ENCODE measurements at places on chromosomes 2 and 18.

DNA sequence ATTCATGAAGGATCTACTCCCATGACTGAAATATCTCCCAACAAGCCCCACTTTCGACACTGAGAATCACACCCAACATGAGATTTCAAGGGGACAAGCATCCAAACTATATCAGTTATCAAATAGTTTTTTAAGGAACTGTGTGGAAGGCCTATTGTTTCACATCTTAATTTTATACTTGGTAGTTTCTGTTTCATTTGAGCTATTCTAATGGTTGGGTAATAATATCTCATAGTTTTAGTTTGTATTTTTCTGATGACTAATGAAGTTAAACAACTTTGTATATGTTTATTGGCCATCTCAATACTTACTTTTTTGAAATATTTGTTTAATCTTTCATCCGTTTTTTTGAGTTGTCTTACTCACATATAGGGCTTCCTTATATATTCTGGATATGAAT is 135.0 kb downstream of the SCG2 start:
- DNase-seq, result no peak

DNA sequence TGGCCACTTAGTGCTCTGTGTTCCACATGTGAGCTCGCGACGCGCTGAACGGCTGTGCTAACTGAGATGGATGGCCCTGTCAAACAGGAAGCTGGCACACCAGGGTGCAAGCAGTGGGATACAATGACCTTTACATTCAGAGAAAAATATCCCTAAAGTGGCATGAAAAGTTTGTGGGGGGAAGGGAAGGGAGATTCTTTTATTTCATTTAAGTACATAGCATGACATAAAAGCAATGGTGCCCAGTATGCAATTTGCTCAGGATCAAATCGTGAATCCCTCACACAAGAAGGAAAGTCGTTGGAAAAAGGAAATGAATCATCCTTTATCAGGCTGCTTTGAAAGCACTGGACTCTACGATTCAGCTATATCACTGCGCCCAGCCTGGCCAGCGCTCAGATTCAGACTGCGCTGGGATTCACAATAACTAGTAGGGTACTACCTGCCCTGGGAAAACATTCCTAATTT is 26.0 kb downstream of the SATB2 start:
- no peak for DNase-seq

DNA sequence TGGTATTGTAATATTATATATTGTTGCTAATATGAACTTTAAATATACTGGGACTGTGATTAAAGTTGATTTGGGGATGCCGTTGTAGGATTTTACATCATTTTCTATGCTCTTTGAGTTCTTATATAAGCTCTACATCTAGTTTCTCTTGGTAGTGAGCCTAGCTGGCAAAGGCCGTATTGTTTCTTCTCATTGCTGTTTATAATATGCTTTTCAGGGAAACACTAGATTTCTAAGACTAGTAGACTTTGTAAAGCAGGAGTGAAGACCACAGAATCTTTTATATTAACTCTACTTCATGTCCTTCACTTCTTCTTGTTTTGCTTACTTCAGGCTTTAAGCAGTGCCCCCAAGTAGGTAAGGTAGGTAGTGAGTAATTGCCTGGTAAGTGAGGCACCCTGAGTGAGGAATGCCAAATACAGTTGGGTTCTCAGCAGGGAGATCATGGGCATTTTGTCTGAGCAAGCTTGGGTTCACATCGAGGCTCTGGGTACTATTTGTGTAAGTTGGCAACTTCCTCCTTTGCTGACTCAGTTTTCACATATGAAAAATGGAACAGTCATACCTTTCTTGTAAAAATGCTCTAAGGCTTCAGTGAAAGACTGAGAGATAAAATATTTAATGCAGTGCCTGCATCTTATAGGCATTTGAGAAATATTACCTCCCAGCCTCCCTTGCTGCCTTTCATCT is 96.4 kb downstream of the RNF144A start:
- no peak for DNase-seq

DNA sequence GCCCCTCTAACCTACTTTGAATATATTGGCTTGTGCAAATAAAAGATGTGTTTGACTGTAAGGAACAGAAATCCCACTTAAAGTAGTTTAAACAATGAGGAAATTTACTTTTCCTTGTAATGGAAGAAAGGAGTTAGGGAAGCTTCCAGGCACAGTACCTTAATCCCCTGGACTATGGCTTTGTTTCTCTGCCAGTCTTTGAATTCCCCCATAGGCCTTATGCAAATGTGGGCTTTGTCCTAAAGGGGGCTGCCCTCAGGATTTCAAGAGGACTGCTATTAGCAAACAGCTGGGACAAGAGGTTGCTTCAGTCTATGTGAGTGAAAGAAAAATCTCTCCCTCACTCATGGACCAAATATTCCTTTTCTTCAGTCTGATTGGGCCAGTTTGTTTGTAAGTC is 255.1 kb upstream of the THSD7B start:
- DNase-seq, result no peak

DNA sequence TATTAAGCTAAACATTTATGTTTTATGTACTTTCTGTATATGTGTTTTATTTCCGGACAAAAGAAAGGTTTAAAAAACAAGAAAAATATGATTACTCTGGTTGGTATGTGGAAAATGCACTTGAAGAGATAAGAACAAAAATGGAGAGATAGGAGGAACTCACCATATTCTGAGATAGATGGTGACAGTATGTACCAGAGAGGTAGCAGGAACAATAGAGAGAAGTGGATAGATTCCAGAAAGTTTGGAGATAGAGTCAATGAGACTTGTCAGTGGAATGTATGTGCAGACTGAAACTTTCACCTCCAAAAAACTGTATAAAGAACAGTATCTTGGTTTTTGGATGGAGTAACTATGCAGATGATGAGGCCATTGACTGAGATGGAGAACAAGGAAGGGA is 105.6 kb upstream of the FSHR start:
- no peak for DNase-seq

DNA sequence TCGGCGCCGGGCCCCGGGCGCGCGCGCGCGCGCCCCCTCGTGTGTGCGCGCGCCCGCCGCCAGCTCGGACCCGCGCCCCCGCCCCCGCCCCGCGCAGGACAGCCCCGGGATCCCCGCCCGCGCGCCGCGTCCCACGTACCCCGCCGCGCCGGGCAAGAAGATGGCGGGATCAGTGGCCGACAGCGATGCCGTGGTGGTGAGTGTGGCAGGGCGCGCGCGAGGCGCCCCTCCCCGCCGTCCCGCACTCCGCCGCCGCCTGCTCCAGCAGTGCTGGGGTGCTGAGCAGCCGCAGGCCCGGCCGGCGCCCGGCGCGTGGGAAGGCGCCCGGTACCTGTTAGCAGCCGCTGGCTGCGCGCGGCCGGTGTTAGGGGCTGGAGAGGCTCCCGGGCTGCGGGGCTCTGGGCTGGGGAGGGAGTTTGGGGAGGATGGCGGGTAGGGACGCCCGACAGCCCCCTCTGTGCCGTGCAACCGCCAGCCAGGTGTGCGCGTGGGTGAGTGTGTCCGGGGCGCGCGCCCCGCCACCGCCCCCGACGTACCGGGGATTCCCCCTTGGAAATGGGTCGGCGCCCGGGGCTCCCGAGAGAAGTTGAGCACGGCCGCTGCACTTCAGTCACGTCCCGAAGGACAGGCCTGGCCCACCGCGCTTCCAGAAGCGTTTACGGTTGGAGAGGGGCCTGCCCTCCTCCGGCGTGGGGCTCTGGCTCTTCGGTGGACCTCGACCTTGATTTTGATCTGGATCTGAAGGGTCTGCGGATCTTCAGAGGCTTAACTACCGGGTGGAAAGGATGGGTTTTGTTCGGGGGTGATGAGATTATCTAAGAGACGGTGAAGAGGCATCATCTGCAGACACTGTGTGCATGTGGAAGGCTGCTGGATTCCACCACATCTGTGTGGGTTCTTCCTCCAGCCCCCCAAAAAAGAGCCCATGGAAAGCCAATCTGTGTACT is 697 bp downstream of the LGALSL start:
- peak; percentile 86 for DNase-seq

- no peak for DNase-seq
Observed at GRCh38 chr2:109619032-109619615, 5.0 kb downstream of the SOWAHC start.

- DNase-seq, result no peak
Observed at GRCh38 chr2:188332619-188333018, 40.9 kb downstream of the GULP1 start.

DNA sequence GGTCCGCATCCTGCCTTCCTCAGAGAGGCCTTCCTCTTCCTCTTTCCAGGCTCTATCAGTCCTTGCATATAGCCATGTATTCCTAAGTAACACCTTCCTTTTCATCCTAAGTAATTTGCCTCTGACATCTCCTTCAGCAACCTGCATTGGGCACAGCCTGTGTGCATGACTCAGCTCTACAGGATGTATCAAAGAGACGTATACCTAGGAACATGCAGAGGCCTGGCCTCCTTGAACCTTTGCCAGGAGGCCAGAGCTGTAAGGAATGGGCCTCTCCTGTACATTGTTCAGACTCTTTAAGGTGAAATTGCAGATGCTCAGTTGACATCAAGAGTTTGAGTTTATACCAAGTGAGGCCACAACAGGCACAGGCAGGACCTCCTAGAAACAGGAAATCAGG is 76.0 kb upstream of the CELF4 start:
- DNase-seq, result no peak

- DNase-seq, result no peak
Observed at GRCh38 chr2:143140864-143141661, 11.8 kb downstream of the ARHGAP15 start.

DNA sequence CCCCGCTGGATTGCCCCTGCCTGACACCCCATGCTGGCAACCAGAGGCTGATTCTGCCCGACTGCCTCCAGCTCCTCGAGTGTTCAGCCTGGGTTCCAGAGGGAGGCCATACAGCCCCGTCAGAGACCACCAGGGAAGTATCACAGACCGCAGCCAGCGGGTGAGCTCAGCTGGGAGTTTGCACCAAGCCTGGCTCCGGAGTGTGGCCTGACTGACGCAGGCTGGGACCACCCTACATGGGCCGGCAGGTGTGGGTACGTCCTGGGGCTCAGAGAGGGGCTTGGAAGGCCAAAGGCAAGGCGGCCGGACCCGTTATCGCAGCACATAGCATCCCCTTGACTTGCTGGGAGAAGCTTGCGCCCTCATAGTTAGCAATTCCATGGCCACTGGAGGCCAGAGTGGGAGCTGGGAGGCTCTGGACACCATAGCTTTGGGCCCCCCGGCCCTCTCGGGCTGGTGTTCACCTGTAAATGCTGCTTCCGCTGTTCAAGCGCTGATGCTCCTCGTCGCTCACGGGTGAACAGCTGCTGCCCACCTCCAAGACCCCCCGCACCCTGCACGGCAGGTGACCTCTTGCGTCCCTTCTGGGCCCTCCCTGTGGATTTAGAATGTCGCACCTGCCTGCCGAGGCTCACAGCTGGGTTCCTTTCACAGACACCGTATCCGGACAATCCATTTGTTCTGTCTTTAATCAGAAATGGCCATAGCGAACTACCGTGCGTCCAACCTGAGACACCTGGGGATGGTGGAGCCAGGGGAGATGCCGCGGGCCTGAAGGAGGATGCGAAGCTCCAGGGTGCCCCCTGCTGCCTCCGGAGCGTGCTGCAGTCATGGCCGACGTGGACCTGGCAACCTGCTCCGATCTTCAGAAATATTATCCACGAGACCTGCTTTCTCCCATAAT is 31.2 kb upstream of the SLC66A3 start:
- DNase-seq, result no peak

DNA sequence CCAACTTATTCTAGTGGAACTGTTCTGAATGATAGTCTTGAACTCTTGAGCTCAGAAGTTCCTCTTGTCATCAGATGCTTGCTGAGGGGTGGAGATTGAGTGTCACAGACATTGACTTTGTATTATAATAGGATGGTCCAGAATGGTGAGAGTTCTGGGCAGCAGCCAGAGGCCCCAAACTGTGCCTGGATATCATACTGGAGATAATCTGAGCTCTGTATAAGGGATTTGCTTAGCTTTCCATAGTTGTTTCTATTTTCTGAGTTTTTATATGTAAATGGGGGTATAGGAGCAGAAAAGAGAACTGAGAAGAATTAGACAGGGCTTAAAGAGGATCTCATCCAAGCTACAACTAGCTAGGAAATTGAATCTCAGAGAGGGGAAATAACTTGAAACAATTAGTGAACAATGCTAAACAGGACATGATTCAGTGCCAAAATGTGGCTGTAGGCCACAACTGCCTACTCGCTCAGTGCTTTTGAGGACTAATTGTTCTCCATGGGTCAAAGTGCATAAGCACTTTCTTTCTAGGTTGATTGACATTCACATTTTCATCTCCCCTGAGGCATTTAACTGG is 10.1 kb upstream of the LCLAT1 start:
- no peak for DNase-seq

DNA sequence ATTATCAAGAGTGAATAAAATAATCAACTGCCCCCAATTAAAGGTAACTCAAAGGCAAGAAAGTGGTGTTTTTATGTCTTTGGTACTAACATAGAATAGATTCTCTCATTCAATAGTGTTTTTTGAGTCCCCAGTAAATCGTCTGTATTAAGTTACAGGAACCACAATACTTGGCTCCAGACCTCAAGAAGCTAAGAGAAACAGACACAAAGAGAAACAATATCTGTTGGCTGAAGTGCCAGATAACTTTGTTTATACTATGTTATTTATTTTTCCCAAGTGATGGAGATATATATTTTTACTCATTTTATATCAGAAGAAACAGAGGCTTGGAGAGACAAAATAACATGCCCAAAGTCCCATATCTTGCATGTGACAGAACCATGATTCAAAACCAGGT is 201.7 kb upstream of the HNRNPA3 start:
- DNase-seq, result no peak

- DNase-seq, result peak; percentile 32
Observed at GRCh38 chr2:232389327-232389726, 10.8 kb downstream of the ALPP start.

DNA sequence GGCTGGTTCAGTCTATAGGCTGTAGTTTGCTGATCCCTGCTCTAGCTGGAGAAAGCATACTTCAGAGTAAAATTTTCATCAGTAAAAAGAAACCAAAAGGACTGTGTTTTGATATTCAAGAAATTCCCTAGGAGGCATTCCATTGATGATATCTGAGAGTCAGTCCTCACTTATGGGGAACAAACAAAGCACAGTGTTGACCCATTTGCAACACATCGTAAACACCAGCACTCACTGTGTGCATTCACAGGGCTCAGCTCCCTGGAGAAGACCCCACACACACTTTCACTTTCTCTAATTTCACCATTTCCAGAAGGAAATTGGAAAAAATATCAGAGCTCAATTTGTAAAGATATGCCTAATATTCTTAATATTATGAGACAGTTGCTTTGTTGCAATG is 147.1 kb downstream of the PIEZO2 start:
- no peak for DNase-seq

DNA sequence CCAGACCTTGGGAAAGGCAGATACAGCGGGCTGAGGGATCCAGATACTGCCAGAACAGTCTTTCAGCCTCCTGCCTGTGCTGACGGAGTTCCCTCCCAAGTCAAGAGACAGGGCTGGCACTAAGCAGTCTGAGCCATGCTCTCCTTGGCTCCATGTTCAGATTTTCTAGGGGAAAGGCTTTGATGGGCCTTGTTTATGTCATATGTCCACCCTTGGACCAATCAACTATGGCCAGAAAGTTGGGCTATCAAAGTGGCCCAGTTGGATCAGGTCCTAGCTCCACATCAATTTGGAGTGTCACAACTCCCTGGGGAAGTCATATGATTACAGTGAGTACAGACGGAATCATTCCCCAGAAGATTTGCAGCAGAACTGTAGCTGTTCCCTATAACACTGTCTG is 152.0 kb downstream of the GREB1L start:
- no peak for DNase-seq

GRCh38 chr2:168314236-168314635 is 66.8 kb upstream of the STK39 start:
- no peak for DNase-seq
